ENCODE measurements at places on chromosomes 2 and 18.

- no peak for DNase-seq
These were observed 46.8 kb upstream of the PTPRM start for GRCh38 chr18:7520200-7520785.

GRCh38 chr2:109609352-109610024, 4.3 kb downstream of the SEPTIN10 start:
- DNase-seq = no peak

- DNase-seq = no peak
These were observed 389.5 kb upstream of the TNP1 start for GRCh38 chr2:217249121-217250012.

DNA sequence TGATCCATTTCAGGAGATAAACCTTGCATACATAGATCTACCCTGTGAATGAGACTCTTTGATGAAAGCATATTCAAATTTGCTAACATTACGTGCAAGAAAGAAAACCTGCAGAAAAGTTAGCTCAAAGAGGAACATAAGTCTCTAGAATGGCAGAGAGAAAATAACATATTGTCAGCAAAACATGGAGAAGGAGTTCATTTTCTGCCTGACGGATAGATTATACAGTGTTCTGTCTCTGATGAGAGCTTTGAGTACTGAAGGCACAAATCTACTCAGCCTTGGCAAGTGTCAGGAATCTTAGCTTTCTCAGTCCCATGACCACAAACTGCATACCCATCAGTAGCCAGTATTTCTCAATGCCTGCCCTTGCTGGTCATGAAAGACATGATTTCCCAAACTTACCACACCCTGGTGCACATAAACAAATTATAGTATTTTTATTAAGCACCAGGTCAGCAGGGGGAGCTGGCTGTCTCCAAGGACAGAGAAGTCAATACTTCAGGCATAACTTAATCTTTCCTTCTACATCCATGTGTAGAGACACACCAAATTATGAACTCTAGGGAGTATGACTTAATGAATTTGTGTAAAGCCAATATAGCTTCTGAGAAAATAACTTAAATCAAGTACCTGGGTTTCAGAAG, 401.2 kb upstream of the SOX11 start:
- DNase-seq = no peak

GRCh38 chr2:165070076-165070475, 114.8 kb upstream of the SLC38A11 start:
- no peak for DNase-seq

- no peak for DNase-seq
These were observed 342.8 kb downstream of the DYSF start for GRCh38 chr2:71796174-71796593.

DNA sequence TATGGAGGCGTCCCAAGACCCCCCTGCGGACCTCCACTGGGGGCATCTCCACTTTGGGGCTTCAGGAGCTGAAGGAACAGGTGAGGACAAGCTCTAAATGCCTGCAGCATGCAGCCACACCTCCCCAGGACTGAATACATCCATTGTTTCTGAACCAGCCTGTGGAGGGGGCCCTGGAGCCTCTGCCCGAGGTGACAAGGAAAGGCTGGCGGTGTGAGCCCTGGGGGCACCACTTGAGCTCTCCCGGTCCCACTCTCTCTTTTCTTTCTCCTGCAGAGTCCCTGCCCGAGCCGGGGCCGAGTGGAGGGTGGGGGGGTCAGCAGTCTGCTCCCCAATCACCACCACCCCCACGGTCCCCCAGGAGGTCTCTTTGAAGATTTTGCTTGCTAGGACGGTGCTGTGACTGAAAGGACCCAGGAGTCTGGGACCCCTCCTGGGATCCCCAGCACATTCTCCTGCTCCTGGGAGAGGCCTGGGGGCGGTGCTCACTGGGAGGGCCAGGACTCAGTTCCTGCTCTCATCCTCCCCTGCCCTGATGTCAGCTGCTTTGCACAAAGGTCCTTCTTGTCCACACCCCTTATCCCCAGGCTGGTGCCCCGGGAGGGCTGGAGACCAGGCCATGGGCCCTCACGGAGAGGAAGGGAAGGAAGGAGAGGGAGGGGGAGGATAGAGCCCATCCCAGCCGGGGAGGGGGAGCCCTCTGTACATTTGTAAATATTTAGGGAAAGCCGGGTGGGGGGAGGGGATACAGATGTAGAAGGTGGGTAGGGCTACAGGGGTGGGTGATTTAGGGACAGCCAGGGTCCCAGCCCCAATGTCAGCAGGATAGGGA, 5.7 kb downstream of the CHPF start:
- DNase-seq = no peak

GRCh38 chr2:105081006-105081601, 43.2 kb downstream of the MRPS9 start:
- no peak for DNase-seq

DNA sequence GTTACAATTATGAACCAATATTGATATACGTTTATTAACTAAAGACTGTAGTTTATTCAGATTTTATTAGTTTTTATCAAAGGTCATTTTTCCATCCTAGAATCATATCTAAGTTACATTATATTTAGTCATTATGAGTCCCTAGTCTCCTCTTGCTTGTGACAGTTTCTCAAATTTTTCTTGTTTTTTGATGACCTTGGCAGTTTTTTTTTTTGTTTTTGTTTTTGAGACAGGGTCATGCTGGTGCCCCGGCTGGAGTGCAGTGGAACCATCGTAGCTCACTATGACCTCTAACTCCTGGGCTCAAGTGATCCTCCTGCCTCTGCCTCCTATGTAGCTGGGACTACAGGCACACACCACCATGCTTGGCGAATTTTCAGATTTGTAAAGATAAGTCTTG, 18.3 kb upstream of the SLC39A10 start:
- DNase-seq = no peak

DNA sequence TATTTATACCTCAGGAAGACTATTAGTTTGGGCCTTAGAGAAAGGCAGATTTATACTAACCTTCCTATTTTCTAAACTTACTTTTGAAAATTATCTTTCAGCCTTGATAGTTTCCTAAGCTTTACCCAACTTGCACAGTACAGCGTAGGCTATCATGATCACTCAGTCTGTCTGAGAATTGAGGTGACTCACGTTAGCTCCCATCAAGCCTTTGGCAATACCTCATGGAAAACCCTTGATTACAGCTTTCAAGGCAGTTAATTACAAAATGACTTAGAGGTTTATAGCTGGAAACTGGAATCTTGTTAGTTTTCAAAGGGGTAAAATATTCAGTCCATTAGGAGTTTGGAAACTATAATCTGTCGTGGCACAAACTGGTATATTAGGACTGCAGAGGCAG, 26.4 kb upstream of the ARMC9 start:
- no peak for DNase-seq

- no peak for DNase-seq
These were observed 16.3 kb downstream of the FOSL2 start for GRCh38 chr2:28408764-28409599.

GRCh38 chr2:105231232-105231619, 10.3 kb upstream of the GPR45 start:
- no peak for DNase-seq

- DNase-seq = no peak
These were observed 247.8 kb downstream of the EIPR1 start for GRCh38 chr2:3129867-3130266.

- no peak for DNase-seq
These were observed 150.3 kb downstream of the DTNB start for GRCh38 chr2:25523060-25523459.

DNA sequence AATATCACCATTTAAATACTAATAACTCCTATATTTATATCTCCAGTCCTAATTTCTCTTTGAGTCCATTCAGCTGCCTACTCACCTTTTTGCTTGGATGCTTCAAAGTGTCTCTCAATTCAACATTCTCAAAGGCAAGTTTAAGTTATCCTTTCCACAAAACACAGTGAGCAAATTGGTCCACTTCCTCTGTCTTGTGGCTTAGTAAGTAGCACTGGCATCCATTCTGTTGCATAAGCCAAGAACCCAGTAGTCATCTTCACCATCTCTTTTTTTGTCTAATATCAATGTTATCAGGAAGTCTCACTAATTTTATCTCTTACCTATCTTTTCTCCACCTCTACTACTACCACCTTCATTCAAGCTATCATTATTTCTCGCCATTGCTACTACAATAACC, 27.4 kb upstream of the IL1RL1 start:
- no peak for DNase-seq

- no peak for DNase-seq
These were observed 27.8 kb upstream of the COPS8 start for GRCh38 chr2:237057893-237058300.

DNA sequence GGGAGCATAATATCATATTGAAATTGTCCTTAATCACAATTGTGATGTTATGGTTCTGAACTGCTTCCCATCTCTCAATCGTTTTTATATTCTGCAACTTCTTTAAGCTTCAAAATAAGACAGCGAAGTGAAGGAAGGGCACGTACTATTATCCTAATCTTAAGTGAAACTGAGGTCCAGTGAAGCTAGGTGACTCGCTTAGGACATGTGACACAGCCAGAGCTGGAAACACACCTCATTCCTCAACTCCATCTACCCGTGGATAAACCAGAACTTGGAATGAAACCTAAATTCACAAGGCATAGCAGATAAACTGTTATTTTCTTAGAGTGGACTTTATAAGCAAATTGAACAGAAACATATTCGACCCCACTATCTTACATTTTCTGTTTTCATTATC, 191.2 kb upstream of the PXDN start:
- DNase-seq = no peak

GRCh38 chr2:101064505-101064867, 62.4 kb downstream of the RPL31 start:
- DNase-seq = no peak

Measured in DND-41 (cell line).